ENCODE measurements at places on chromosomes 5 and 9.

DNA sequence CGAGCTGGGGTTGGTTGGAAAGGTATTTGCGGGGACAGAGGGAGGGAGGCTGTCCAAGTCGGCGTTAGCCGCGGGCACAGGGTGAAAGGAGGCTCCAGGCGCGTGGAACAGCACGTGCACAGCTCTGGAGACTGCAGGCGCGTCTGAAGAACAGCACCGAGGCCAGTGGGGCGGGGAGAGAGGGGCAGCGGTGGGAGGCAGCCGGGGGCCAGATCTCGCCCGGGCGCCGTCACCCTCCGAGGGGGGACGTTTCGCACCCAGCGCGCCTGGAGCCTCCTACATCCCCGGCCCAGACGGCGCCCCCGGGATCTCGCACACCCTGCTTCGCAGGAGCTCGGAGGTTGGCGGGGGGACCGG lies 79.6 kb downstream of the NTNG2 start:
- peak overlapping the region; percentile 28 for H3K4me3 ChIP-seq
- no peaks in the 10 kb centered on the region for H3K36me3 ChIP-seq
- no peaks in the 10 kb centered on the region for H3K4me1 ChIP-seq
- peak; percentile 54 for DNase-seq
- peaks cover 22% of the 10 kb centered on the region for H3K27me3 ChIP-seq

- H3K36me3 ChIP-seq, result no peaks in the 10 kb centered on the region
- DNase-seq, result no peak
- H3K27ac ChIP-seq, result no peak overlapping the region
- no peaks in the 10 kb centered on the region for H3K27me3 ChIP-seq
Observed at GRCh38 chr9:24189986-24190385, 355.7 kb downstream of the IZUMO3 start.

- no peak overlapping the region for H3K4me3 ChIP-seq
- DNase-seq, result no peak
- peaks cover 21% of the 10 kb centered on the region for H3K4me1 ChIP-seq
- no peak overlapping the region for H3K27ac ChIP-seq
Observed at GRCh38 chr9:93592008-93592642, 15.7 kb downstream of the PHF2 start.

GRCh38 chr5:142561486-142562097 lies 124.3 kb downstream of the FGF1 start:
- H3K27ac ChIP-seq, result no peak overlapping the region
- H3K36me3 ChIP-seq, result no peaks in the 10 kb centered on the region
- H3K4me3 ChIP-seq, result no peak overlapping the region
- no peaks in the 10 kb centered on the region for H3K4me1 ChIP-seq

GRCh38 chr5:65535529-65535987 lies 27.4 kb downstream of the CENPK start:
- no peak overlapping the region for H3K27ac ChIP-seq
- no peaks in the 10 kb centered on the region for H3K4me1 ChIP-seq
- H3K4me3 ChIP-seq, result no peak overlapping the region
- H3K36me3 ChIP-seq, result peaks cover 52% of the 10 kb centered on the region
- no peaks in the 10 kb centered on the region for H3K27me3 ChIP-seq
- DNase-seq, result no peak

GRCh38 chr5:67648201-67648671 lies 451.6 kb upstream of the CD180 start:
- no peaks in the 10 kb centered on the region for H3K27me3 ChIP-seq
- no peak overlapping the region for H3K4me3 ChIP-seq
- H3K27ac ChIP-seq, result no peak overlapping the region
- no peak for DNase-seq
- no peaks in the 10 kb centered on the region for H3K4me1 ChIP-seq

- no peak overlapping the region for H3K27ac ChIP-seq
- no peaks in the 10 kb centered on the region for H3K27me3 ChIP-seq
- DNase-seq, result no peak
- H3K4me3 ChIP-seq, result no peak overlapping the region
Observed at GRCh38 chr5:34790069-34790468, 48.9 kb upstream of the TTC23L start.

- H3K4me3 ChIP-seq, result no peak overlapping the region
- no peak overlapping the region for H3K27ac ChIP-seq
- H3K36me3 ChIP-seq, result no peaks in the 10 kb centered on the region
Observed at GRCh38 chr5:160641405-160641804, 210.6 kb downstream of the ATP10B start.

GRCh38 chr5:132754947-132755346 lies 7.7 kb downstream of the CCNI2 start:
- DNase-seq, result no peak
- H3K4me3 ChIP-seq, result no peak overlapping the region
- H3K4me1 ChIP-seq, result no peaks in the 10 kb centered on the region
- H3K36me3 ChIP-seq, result peaks cover 22% of the 10 kb centered on the region
- no peak overlapping the region for H3K27ac ChIP-seq
- no peaks in the 10 kb centered on the region for H3K27me3 ChIP-seq

GRCh38 chr9:20995616-20996015 lies 35.8 kb downstream of the HACD4 start:
- H3K27ac ChIP-seq, result no peak overlapping the region
- H3K4me3 ChIP-seq, result no peak overlapping the region
- no peak for DNase-seq
- H3K4me1 ChIP-seq, result no peaks in the 10 kb centered on the region
